ENCODE measurements at places on chromosomes 6 and 20.
A peak's percentile ranks its signal among the peaks of the same experiment; 100 is the strongest.

GRCh38 chr6:19812512-19813119 is 24.6 kb upstream of the ID4 start:
- DNase-seq, result peak; percentile 66

DNA sequence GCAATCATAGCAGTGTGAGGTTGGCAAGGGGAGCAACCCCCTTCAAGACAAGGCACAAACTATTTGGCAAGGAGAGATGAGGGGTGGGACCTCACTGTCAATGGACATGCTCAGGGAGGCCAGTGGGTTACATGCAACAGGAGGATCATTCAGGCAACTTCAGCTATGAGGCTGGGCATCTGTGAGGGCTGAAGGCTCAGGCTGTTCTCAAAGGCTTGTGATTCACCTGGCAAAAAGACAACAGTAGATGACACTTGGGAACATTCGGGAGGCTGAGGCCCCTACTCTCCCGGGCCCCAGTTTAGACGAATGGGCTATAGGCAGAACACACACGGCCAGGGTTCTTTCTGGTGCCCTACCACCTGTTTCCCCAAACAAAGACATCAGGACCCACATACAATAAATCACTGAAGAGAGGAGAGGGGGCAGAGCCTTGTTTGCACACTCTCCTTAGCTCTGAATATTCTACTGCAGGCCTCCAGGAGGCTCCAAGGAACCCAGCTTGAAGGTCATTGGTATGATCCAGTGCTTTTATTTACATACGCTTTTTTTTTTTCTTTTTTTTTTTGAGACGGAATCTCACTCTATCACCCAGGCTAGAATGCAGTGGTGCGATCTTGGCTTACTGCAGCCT is 7.9 kb downstream of the TUBB start:
- peak; percentile 75 for DNase-seq

DNA sequence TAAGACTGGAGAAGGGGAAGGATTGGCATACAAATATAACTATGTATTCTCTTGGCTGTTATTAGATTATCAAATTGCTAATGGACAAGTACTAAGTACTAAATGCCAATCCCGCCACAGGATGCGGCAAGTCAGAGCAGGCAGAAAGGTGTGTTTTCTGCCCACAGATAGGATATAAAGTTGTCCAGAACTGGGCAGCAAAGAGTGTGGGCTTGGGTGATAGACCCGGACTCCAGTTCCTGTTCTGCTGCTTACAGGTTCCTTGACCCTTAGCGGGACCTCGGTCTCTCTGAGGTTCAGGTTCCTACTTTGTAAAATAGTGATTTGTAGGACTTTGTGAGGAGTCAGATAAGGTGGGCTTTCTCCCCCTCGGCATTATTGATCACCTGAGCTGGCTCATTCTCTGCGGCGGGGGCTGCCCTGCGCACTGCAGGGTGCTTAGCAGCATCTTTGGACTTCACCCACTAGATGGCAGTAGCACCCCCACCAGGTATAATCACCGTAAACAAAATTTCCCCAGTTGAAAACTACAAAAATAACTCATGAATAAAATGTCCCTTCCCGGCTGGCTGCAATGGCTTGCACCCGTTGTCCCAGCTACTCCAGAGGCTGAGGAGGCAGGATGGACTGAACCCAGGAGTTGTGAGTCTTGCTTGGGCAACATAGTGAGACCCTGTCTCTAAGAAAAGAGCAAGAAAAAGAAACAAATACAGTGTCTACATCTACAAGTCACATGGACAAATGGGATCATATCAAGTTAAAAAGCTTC is 193.1 kb downstream of the DOK5 start:
- DNase-seq, result peak; percentile 48

- DNase-seq, result no peak
Measured at GRCh38 chr6:109896341-109896740, 81.8 kb upstream of the GPR6 start.

GRCh38 chr6:710601-711571 is 17.9 kb upstream of the EXOC2 start:
- no peak for DNase-seq

DNA sequence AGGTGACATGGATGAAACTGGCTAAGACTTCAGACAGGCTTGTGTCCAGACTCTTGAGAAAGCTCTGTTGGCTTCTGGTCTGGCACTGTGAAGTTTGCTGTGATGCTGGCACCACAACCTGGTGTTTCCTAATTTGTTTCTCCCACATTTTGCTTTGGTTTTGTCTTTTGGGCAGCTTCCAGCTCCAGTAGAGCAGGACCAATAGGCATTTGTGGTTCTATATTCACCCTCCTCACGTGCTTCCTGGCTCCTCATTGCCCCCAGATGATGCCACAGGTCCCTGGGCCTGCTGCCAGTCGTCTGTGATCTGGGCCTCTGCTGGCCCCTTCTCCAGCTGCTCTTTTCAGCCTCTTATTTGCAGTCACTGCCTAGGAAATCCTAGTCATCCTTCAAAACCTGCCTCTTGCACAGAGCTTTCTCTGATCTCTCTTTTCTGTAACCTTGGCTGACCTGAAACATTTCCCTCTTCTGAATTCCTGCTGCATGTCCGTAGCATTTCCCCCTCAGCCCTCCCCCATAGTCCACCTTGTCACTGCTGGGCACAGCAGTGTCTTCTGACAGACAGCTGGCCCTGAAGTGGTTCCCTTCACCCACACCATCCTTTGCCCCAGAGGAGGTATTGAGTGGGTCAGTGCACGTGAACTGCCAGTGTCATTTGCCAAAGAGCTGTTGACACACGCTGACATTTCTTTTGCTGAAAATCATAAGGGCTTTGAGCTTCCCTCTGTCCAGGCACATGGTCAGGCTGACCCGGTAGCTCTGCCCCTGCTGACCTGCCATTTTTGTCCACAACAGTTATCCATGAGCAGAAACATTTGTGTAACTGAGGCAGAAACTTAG is 63.0 kb downstream of the PTPN1 start:
- no peak for DNase-seq

DNA sequence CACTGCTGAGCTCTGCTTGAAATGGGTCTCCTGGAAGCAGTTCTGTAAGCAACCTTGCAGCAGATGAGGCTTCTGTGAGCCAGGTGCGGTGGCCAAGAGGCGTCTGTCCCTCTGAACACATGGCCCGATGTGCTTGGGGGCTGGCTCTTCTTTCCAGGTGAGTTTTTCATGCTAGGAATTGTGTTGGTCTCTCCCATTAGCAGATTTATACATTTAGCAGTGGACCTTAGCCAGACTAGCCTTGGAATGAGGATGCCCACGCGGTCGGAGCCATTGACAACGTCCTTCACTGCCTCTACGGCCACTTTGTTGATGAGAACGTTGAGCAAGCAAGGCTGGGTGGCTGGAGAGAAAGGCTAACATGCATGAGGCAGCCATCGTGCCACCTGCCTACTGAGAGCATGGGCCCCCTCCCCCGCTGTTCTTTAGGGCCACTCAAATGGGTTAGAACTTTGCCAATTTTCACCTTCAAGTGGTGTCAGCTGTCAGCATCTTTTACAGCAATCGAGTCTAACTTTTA is 33.5 kb downstream of the ERMARD start:
- DNase-seq, result no peak

- DNase-seq, result no peak
Measured at GRCh38 chr6:5684320-5685053, 322.2 kb downstream of the NRN1 start.

DNA sequence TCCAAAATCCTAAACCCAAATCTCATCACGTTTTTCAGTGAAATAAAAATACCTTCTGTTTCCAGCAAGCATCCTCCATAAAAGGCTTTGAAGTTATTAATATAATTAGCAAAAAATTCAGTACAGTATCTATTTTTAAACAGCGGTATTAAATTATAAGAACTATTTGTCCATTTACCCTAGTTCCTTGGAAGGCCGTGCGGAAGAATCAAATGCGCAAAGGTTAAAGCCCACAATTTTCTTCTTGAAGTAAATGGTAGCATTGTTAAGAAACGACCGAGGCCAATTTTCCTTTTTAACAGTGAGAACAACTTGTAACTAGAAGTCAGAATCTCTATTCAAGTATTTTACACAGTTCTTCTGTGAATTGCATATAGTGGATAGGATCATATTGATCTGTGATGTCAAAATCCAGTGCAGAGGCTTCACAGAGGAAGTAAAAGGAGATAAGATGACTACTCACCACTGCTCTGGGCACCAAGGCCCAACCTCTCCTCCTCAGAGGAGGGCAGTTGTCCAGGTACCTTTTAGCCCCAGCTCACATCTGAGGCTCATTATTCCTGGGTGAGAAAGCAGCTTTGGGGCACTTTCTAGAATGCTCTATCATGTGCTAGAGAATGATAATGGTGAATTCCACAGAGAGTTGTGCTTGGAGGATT is 36.3 kb downstream of the TNFAIP3 start:
- DNase-seq, result no peak

Measured in RKO (cell line).